Epithelial cell of esophagus (primary cell): ENCODE measurements at places on chromosomes 12 and 14.

- no peak for DNase-seq
These were observed 80.2 kb downstream of the RIC8B start for GRCh38 chr12:106854723-106855122.

GRCh38 chr12:80659512-80660063, 47.8 kb upstream of the MYF6 start:
- no peak for DNase-seq

DNA sequence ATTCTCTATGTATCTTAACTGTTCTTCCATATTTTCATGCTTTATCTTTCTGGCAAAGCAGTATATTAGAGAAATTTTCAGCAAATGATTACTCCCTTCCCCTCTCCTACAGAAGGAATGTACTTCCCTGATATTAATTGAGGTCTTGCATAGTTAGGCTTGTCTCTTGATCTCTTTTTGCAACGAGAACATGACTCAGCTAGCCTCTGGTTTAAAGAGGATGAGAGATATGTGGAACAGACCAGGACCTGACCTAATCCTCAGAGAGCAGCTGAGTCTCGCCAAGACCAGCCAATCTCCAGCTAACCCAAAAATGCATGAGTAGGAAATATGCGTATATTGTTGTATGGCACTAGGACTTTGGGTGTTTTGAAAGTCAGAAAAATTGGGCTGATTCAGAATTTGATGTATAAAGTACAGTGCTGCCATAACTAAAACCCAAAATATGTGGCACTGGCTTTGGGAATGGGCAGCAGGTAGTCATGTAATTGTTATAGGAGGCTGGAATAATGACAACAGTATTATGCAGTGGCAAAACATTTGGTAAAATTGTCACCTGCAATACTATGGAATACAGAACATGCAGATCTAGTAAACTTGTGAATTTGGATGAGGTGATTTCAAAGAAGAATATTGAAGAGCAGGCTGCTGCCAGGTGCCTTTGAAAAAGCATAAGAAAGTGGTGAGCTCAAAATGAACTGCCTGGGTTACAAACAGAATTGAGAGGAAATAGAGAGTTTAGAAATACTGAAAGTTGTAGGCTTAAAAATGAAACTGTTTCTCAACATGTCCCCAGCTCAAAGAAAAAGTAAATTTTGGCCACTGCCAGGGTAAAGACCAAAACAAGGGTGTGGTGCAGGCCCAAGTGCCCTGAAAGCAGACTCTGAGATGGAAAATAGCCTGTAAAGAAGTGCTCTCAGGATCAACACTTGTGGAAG, 9.3 kb upstream of the USP15 start:
- peak; percentile 74 for DNase-seq

GRCh38 chr12:21918456-21918855, 22.8 kb downstream of the ABCC9 start:
- no peak for DNase-seq

GRCh38 chr12:79058342-79058741, 193.8 kb downstream of the SYT1 start:
- peak; percentile 2 for DNase-seq

- peak; percentile 63 for DNase-seq
These were observed 118.6 kb downstream of the APAF1 start for GRCh38 chr12:98763656-98764055.

- DNase-seq: peak; percentile 35
These were observed 922 bp downstream of the PTPRR start for GRCh38 chr12:70919597-70920035.

DNA sequence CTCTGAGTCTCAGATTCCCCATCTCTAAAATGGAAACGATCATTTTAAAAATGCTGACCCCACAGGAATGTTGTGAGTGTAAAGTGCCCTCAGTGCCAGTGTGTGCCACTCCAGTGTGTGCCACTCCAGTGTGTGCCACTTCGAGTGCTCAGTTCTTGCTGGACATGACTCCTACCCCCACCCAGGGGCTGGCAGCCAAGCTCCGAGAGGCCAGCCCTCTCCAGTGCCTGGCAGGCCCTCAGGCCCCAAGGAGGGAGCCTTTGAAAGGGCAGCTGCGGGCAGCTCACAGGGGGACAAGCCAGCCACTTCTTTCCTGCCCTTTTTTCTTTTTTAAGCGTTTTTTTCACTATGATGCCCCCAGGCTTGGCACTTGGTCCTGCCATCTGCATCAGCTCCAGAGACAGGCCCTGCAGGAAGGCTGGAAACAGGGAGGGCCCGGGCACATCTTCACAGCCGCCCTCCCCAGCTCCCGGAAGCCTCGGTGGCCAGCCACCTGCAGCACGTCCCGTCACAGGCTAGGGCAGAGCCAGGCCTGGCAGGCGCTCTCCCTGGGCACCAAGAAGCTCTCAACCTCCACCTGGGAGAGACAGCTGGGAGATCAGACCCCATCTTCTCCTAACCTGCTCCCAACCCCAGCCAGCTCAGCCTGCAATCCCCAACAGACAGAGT, 29.8 kb downstream of the NCOR2 start:
- DNase-seq: no peak

GRCh38 chr12:46609273-46609623, 216.5 kb downstream of the SLC38A4 start:
- DNase-seq: no peak

- no peak for DNase-seq
These were observed 79.3 kb downstream of the FOXA1 start for GRCh38 chr14:37515771-37516170.

DNA sequence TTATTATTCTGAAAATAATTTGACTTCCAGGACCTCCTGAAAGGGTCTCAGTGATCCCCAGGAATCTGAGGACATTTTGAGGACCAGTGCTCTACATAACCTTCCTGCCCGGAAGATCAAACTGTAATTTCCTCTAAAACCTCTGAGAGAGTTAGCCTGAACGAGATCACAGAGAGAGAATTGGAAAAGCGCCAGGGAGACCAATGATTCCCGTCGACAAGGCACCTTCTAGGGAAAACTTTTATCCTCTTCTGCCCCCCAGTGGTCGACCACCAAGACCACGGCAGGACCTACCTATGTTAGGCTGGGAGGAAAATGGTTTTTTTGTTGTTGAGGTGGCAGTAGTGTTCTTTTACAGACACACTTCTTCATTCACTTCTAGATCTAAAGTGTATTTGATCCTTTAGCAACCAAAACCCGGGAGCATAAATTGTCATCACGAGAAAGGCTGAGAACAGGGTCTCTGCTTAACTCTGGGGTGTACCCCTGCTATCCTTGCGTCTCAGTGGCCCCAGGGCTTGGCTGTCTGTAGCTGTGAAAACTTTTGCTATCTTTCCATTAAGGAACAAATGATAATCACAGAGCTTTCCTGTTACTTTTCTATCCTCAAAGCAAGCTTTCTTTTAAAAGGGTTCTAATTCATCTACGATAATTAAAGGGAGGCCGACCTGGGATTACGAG, 62.9 kb upstream of the NID2 start:
- peak; percentile 84 for DNase-seq

DNA sequence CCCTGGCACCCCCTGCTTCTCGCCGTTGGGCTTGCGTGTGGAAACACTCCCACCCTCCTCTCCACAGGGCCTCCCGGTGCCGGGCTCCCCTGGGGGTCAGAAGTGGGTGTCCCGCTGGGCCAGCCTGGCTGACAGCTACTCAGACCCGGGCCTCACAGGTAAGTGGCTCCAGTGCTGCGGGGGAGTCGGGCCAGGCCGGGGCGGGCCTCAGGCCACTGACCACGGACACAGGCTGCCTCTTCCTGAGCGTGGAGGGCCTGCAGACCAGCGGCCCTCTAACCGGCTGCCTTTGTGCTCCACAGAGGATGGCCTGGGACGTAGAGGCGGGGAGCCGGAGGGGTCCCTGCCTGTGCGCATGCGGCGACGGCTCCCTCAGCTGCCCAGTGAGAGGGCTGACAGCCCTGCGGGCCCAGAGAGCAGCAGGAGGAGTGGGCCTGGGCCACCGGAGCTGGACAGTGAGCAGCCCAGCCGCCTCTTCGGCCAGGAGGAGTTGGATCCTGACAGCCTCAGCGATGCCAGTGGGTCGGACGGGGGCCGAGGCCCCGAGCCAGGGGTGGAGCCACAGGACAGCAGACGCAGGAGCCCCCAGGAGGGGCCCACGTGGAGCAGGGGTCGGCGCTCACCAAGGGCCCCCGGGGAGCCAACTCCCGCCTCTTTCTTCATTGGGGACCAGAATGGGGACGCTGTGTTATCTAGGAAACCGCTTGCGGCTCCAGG, 21.1 kb downstream of the CEP170B start:
- DNase-seq: no peak

- DNase-seq: peak; percentile 23
These were observed 6.8 kb downstream of the MMP17 start for GRCh38 chr12:131834798-131835615.

DNA sequence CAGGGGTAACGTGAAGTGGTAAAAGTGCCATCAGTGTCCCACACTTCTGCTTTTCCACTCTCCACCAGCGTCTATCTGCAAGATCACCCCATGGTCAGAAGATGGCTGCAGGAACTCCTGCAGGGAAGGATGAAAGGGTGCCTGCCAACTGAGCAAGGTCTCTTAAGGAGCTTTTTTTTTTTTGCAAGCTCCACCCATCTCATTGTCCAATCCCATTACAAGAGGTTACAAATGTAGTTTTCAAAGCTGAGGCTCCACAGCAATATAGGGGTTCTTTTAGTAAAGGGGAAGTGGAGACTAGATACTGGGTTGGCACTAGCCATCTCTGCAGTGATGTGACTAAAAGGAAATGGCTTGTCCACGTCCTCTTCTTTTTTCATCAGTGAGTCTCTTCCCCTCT, 5.9 kb upstream of the BHLHE41 start:
- no peak for DNase-seq

GRCh38 chr12:18859400-18859799, 121.5 kb downstream of the CAPZA3 start:
- no peak for DNase-seq

GRCh38 chr12:104652910-104653309, 196.2 kb downstream of the CHST11 start:
- no peak for DNase-seq

GRCh38 chr12:124684971-124685688, 117.7 kb upstream of the NCOR2 start:
- DNase-seq: peak; percentile 47

DNA sequence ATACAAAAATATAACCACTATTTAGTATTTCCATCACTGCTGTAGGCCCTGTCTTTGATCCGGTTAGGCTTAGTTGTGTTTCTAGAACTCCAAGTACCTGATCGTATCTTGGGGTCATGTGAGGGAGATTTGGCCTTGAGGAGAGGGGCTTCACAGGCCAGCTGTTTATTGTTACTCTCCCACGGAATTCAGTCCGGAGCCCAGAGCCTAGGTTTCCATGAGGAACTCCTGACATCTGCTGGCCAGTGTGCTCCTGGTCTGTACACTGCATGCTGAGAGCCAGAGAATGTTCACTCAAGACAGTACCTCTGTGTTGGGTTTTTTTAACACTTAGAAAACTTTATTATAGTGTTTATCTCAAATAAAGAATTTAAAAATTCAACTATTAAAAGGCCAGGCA, 341.0 kb upstream of the TMEM132C start:
- no peak for DNase-seq

DNA sequence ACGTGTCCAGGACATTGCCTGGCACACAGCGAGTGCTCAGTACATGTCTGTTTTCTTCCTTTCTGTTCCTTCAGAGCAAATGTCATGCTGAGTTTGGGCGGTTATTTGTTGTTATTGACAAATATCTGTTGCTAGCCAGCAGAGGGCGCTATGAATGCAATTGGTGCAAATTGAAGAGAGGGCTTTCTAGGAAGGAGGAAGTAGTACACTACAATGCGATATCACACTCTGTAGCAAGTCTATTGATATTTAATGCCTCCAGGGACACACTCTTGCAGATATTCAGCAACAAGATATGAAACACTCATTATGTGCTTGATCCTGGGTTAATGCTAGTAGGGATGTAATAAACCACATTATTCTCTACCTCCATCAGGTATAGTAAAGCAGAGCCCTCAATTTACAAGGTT, 267.3 kb upstream of the SRRM4 start:
- no peak for DNase-seq

GRCh38 chr14:77040741-77041653, 12.5 kb upstream of the IRF2BPL start:
- DNase-seq: peak; percentile 61

DNA sequence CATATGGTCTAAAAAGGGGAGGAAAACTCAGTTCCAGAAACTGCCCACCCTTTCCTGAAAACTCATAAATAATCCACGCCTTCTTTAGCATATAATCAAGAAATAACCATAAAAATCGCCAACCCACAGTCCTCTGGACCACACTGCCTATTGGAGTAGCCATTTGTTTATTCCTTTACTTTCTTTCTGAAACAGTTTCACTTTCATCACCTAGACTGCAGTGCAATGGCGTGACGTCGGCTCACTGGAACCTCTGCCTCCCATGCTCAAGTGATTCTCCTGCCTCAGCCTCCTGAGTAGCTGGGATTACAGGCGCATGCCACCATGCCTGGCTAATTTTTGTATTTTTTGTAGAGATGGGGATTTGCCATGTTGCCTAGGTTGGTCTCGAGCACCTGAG, 44.2 kb downstream of the CLMN start:
- no peak for DNase-seq

DNA sequence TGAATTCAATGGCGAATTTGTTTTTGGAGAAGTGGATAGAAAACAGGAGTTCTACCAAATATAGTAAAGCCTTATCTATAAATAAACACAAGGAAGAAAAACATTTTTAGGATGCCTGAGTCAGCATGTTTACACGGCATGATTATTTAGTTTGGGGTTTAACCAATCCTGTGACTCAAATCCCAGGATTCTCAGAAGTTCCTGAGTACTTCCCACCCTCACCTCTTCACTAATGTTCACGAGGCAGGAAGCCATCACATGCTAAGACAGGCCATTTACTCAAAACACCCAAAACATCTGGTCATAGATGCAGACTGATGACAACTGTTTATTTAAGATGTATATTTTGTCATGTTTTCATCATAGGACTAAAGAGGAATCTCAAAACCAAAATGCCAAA, 3.4 kb upstream of the GLRX5 start:
- DNase-seq: peak; percentile 86

DNA sequence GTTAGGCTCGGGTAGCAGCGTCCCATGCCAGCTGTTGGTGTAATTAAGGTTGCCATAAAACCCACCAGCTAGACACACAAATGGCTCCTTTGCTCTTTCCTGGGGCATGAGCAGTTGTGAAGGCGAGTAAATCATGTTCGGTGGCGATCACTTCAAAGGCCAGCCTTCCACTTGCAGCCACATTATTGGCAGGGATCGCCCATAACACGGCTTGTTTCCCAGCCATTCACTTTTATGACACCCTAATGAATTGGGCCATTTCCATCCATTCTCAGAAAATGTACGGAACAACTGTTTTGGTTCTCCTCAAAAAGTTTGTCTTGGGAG, 63.4 kb downstream of the BEGAIN start:
- no peak for DNase-seq

- DNase-seq: no peak
These were observed 1.6 kb upstream of the TAS2R30 start for GRCh38 chr12:11136075-11136474.

GRCh38 chr14:51942971-51943370, 46.4 kb upstream of the RTRAF start:
- DNase-seq: no peak

DNA sequence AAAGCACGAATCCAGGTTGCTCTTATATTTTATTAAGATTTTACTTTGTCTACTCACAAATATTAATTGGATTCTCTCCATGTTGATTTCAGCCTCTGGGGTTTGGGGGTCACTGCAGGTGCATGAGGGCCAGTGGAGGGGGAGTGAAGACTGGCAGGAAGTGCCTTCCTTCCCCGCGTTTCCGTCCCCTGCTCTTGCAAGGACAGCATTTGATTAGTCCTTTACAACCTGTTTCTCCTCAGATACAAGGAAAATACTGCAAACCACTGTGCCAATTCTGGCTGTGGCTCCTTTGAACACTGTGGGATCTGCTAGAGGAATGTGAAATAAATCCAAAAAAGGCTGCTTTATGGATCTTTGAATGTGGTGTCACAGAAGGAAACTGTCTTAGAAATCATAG, 291.8 kb downstream of the ETNK1 start:
- no peak for DNase-seq
